ENCODE measurements at places on chromosomes 12 and 14. TPM values are rescaled to one million over a fixed set of nuclear protein-coding genes. Genes with fewer than 3 reads are reported as not detected.

The SRRM4 gene
- not detected for total RNA-seq

GRCh38 chr14:77808250-77808649 is 8.3 kb downstream of the ADCK1 start:
- DNase-seq, result no peak

The A2M gene
- total RNA-seq, result not detected

The RAB15 gene
- total RNA-seq, result 3.6 TPM

The GAPDH gene
- total RNA-seq, result 6,471 TPM

The DBX2 gene
- total RNA-seq, result not detected

GRCh38 chr14:72666610-72667009 is 227.3 kb downstream of the DPF3 start:
- DNase-seq, result no peak

The CCDC91 gene
- 23.4 TPM for total RNA-seq

GRCh38 chr12:124823272-124823970 is 40.2 kb downstream of the SCARB1 start:
- DNase-seq, result no peak

- no peak for DNase-seq
Observed at GRCh38 chr14:85380881-85381280, 149.1 kb upstream of the FLRT2 start.

- DNase-seq, result no peak
Observed at GRCh38 chr12:6883683-6884082, 10.6 kb upstream of the SPSB2 start.

GRCh38 chr14:92481386-92481785 is 32.2 kb upstream of the RIN3 start:
- no peak for DNase-seq

- no peak for DNase-seq
Observed at GRCh38 chr14:27228053-27228452, 630.2 kb upstream of the NOVA1 start.

DNA sequence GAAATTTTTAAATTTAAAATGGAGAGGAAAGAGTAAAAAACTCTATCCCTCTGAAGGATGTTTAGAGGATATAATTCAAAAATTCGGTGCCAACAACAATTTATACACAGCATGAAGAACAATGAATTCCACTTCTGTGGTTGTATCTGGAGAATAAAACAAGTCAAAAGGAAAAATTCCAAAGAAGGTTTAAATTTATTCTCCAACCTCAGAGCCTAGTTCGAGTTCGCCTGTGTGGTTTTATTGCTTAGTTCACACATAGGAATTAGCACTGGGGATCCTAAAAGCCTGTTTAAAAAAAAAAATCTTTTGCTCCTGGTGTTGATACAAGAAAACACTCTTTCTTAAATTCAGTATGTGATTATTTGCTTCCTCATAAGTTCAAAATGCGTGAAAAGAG is 79.2 kb downstream of the LLPH start:
- DNase-seq, result no peak

- no peak for DNase-seq
Observed at GRCh38 chr12:105341010-105341409, 10.5 kb downstream of the C12orf75 start.

DNA sequence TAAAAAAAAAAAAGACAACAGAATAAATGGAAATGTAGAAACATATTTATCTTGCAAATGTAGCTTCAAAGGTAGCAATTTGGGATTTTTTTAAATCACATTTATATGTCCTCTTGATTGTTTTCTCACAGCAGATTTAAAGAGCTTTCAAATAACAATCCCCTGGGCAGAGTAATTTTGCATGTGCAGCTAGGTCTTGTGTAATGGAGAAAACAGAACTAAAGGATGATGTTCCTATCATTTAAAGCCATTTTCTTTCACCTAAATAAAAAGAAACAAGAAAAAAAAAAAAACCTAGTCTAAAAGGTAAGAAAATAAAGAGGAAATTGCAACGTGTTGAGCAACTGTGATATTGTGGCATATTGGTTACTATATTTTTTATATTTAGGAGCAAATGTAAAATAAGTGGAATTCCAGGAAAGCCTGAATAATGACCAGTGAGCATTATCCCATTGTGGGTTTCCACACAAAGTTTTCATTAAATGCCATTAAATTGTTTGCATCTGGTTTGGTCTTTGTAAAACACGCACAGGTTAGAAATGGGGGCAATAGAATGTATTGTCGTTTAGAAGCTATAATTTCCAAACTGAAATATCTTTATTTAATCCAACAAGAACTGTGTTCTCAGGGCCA is 215.6 kb downstream of the SLC6A15 start:
- no peak for DNase-seq

- DNase-seq, result no peak
Observed at GRCh38 chr12:122856999-122857671, 21.9 kb downstream of the HIP1R start.

- no peak for DNase-seq
Observed at GRCh38 chr14:70171726-70172125, 17.0 kb downstream of the SLC8A3 start.

DNA sequence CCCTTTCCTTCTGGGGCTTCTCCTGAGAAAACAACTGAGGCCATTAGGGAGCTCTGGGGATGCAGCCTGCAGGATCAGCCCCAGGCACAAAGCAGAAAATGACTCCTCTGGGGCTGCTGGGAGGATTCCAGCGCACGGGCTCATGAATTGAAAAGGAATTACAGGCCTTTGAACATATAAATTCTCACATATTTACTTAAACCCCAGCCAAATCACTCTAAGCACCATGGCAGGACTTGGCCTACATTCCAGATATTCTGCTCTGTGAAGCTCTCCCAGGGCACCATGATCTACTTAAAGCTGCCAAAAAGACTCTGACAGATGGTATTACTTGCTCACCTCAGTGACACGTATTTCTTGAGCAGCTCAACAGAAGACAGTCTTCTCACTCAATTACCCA is 87.2 kb downstream of the ZFC3H1 start:
- DNase-seq, result no peak

The OTOGL gene
- not detected for total RNA-seq

DNA sequence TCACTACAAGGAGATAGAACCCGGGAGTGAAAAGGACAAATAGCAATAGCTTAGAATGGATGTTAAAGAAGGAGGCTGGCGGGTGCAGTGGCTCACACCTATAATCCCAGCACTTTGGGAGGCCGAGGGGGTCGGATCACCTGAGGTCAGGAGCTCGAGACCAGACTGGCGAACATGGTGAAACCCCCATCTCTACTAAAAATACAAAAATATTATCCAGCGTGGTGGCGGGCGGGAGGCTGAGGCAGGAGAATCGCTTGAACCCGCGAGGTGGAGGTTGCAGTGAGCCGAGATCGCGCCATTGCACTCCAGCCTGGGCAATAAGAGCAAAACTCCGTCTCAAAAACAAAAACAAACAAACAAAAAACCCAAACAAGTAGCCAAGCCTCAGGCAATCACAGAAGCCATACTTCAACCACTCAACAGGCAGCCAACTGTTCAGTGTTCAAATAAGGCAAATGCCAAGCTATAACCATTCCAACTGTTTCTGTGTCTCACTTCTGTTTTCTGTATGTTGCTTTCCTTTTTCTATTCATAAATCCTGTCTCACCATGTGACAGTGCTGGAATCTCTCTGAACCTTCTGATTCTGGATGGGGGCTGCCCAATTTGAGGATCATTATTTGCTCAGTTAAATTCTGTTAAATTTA is 3.9 kb upstream of the SPTLC2 start:
- DNase-seq, result no peak

- DNase-seq, result no peak
Observed at GRCh38 chr12:57547288-57548012, 458 bp upstream of the DCTN2 start.

DNA sequence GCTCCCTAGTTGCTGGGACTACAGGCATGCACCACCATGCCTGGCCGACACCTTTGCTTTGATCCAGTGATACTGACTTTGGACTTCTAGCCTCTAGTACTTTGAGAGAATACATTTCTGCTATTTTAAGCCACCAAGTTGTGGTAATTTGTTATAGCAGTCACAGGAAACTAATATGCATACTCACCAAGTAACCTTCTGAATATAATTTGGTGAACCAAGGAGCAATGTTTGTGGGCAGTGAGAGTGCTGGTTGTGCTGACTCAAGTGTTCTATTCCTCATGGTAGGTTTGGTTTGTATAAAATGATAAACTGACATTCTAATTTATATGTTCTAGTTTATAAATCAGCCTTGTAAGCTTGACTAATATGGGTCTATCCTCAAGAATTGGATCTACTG is 42.4 kb upstream of the MMP19 start:
- DNase-seq, result no peak

The LRRK2 gene
- 0.10 TPM for total RNA-seq

DNA sequence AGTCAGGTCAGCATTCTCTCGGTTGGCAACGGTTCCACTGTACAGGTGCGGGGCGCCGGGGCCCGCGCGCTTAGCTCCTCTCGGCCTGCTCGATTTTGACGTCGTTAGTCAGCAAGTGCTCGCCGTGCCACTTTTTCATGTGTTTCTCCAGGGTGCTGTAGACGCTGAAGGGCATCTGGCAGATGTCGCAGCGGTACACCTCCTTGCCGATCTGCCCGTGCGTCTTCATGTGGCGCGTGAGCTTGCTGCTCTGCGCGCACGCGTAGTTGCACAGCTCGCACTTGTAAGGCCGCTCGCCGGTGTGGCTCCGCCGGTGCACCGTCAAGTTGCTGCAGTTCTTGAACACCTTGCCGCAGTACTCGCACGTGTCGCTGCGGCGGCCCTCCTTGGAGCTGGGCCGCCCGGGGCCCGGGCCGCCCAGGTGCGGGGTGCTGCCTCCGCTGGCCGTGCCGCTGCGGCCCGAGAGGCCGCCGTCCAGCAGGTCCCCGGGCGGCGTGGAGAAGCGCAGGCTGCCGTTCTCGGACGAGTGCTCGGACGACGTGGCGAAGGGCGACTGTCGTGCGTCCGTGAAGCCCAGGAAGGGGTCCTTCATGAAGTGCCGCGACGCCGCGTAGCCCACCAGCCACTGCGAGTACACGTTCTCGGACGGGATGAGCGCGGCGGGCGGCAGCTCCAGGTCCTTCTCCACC is 97.8 kb downstream of the BCL11B start:
- DNase-seq, result no peak

Measured in activated CD8-positive, alpha-beta T cell treated with anti-CD3 and anti-CD28 coated beads, Interleukin-2, amount 10 ng/mL, durations not matched to agents 7 days and 5 days (primary cell).